ENCODE measurements at places on chromosomes 3 and 15.
A peak's percentile ranks its signal among the peaks of the same experiment; 100 is the strongest.

GRCh38 chr15:90261811-90262210 lies 3.7 kb upstream of the NGRN start:
- DNase-seq: no peak

DNA sequence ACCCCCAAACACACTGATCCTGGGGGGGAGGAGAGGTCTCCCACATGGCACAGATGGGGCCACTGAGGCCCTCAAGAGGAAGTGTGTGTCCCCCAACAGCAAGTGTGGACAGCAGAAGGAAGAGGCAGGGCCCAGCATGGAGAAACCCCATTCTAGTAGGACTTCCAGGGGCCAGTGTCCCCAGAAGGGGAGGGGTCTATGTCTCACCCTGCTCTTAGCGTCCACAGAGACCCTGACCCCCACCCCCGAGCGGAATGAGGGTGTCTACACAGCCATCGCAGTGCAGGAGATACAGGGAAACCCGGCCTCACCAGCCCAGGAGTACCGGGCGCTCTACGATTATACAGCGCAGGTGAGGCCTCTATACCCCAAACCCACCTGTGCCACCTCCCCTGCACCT lies 35.3 kb downstream of the TSPAN3 start:
- DNase-seq: peak; percentile 68

DNA sequence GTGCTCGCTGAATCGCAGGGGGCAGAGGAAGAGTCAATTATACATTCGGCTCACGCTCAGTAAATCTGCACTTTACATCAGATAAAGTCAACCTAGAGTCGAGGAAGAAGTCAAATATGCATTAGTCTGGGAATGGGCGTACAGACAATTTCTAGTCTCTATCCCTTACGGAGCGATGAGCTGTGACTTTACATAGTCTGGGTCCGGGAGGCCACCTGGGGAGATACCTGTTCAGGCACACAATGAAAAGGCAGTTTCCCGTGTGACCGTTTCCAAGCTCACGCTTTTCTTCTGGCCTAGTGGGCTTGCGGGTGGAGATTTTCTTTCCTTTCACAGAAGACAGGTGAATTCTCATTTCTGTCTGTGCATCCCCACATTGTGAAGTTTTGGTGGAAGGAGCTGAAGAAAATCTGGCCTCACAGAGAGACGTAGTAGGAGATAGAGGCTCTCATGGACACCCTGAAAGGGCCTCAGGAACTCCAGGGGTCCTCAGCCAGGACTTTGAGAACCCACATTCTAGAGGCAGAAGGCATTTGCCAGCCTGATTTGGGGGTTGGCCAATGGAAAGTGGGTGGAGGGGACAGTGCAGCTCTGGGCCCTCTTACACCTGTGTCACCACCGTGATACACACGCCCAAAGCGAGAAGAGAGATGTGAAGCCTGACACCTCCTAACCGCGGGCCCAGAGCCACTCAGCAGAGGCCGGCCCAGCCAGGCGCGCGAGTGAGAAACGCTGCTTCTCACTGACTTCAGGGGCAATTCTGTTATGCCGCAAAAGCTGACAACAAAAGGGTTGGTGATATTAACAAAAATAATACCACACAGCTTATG lies 10.7 kb upstream of the OCA2 start:
- DNase-seq: no peak

DNA sequence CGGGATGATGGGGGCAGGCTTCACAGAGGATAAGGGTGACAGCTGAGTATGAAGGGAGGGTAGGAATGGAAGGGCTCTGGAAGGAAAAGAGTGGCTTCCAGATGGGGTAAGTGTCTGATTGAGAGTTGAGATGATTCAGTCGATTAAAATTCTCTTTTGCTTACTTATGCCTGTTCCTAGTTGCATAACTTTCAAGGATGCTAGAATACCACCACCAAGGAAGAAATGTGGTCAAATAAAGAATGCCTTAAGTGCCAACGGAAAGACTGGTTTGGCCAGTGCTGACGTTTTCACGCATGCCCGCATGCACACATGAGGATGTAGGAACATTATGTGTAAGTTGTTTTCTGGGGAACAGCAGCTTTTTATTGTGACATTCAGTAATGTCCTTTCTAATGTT lies 263.4 kb upstream of the WNT5A start:
- no peak for DNase-seq

DNA sequence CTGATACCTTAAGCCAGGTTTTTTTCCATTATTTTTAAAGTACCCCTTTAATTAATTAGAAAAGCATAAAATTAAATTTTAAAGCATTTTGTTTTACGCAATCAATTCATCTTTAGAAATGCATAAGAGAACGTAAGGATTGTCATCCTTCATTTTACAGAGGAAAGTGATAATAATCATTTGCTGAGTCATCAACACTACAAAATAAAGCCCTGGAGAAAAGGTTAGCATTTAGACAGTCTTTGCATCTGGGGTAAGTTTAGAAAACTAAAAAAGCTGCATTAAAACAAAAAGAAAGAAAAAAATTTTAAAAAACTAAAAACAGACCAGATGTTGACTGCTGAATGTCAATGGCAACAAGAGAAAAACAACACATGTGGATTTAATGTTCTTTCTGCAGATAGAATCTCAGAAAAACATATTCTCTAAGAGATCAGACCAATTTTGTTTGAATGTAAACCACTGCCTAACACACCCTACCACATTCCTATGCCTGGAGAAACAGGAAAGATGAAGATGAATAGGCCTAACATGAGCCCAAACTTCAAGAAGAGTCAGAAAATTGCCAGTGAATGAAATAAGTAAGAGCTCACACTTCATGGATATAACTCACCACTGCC lies 59.9 kb downstream of the SUCNR1 start:
- no peak for DNase-seq

DNA sequence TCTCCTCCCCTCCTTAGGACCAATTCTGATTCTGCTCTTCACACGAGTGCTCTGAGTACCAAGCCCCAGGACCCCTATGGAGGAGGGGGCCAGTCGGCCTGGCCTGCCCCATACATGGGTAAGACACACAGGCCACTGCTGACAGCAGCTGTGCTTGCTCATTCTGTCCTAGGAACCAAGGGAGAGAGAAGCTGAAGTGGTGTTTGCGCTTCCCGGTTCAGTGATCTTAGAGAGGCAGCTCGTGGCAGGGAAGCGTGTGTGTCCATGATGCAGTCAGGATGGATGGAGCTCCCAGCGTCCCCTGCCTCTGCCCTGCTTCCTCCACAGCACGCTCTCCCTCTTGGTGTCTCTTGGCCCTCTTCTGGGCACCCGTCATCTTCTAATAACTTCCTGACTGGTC lies 77.6 kb downstream of the CRTC3 start:
- DNase-seq: no peak

DNA sequence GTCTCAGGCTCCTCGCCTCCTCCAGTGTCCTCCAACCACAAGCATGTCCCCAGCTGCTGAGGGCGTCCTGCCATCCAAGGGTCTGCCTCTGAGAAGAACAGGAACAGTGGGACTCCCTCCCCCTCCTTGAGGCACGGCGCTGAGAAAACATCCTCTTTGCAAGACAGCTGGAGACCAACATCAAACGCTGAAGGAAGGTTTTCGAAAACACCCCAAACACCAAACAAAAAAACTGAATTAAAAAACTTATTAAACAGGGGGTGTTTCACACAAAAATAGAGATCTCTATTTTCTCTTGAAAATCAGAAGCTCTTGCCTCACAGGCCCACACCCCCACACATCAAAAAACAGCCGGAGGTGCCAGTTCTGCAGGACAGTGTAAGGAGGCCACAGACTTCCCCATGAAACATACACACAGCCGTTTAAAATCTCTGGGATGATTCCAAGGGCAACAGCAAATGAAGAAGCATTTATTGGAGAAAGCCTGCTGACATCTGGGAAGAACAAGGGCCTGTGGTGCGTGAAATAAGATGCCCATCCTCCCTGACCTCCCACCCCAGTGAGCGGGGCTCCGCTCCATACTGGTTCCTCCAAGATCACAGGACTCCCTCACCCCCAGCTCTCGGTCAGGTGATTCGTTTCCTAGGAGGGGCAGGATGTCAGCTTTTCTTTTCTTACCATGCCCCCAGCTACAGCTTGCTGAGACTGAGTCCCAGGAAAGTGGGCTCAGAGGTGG lies 71.3 kb downstream of the NUP210 start:
- peak; percentile 48 for DNase-seq

Data from kidney (tissue), 22 donors.